ENCODE measurements at places on chromosomes 4 and X.

DNA sequence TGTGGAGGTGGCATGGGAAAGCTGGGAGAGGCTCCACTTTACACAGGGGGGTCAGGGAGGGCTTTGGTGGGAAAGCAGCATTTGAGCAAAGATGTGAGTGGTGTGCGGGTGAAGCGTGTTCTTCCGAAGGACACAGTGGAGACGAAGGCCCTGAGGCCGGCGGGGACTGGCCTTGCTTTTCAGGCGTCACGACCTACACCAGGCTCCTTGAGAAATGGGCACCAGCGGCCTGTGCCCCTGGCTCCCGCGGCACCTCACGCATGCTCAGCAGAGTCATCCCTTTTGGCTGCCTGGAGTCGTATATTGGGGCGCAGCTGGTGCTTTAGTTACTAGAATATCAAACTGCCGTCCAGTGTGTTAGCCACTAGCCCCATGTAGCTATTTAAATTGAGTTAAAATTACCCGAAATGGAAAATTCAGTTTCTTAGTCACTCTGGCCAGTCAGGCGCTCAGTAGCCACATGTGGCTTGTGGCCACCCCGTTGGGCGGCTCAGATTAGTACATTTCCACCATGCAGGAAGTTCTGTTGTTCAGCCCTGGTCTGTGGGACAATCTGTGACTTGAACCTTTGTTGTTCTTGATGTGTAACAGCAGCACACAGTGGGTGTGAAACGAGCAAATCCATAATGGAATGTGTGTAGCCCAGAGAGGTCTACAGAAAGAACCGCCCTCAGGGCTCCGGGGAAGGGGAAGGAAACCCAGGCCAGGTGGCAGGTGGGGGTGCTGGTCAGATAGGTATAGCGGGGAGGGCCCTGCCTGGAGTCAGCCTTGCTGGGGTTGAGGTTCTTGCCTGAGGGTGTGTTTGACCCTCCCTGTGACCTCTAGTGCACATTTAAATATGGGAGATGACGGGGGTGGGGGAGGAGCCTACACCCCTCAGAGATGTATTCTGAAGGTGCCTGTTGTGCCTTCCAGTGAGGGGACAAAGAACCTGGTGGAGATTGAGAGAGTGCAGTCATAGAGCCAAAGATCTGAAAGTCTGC, 30.4 kb downstream of the TBC1D14 start:
- DNase-seq: no peak

- no peak for DNase-seq
These were observed 167.3 kb downstream of the PJA1 start for GRCh38 chrX:68997911-68998310.

DNA sequence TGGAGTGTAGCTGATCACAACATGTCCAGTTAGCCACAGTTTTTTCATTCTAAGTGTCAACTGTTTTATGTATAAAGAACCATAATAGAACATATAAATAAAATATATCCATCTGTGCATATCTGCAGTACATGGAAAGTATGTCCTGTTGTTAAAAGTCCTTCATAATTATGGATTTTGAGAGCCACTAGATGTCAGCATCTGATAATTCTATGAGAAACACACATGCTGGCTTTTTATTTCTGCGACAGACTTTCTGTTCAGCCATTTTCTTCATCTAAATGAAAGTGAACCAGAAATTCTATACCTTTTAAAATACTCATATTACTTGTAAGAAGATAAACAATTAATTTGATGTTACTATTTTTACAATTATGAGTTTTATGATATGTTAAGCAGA, 251.5 kb downstream of the GPM6A start:
- DNase-seq: no peak

GRCh38 chr4:180809439-180809838, 1433.8 kb upstream of the TENM3 start:
- DNase-seq: no peak

GRCh38 chr4:140256335-140256734, 102.4 kb upstream of the MAML3 start:
- no peak for DNase-seq

- DNase-seq: no peak
These were observed 109.2 kb upstream of the OTUD4 start for GRCh38 chr4:145289403-145290076.

DNA sequence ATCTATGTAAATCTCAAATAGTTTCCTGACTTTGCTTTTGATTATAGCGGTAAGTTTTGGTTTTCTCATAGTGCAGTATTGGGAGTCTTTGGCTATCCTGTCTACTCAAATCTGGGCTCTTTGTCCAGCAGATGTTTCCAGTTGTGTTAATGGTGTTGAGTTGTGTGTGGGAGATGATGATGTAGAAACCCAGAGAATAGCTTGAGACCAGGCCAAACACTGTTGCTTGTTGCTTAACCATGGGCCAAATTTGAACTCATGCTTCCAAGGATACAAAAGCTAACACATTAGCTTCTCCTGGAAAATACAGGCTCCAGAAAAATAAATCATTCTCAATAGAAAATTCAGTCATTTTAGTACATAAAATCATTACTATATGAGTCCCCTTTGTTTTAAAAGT, 82.6 kb upstream of the GYPA start:
- DNase-seq: no peak
